LHCN-M2 (cell line): ENCODE measurements at places on chromosomes 5 and 9. TPM values are rescaled to one million over a fixed set of nuclear protein-coding genes. Genes with fewer than 3 reads are reported as not detected.

GRCh38 chr5:133056891-133057290 lies 5.1 kb downstream of the HSPA4 start:
- DNase-seq, result no peak

- no peak for DNase-seq
These were observed 15.7 kb upstream of the TBC1D9B start for GRCh38 chr5:179923436-179923835.

DNA sequence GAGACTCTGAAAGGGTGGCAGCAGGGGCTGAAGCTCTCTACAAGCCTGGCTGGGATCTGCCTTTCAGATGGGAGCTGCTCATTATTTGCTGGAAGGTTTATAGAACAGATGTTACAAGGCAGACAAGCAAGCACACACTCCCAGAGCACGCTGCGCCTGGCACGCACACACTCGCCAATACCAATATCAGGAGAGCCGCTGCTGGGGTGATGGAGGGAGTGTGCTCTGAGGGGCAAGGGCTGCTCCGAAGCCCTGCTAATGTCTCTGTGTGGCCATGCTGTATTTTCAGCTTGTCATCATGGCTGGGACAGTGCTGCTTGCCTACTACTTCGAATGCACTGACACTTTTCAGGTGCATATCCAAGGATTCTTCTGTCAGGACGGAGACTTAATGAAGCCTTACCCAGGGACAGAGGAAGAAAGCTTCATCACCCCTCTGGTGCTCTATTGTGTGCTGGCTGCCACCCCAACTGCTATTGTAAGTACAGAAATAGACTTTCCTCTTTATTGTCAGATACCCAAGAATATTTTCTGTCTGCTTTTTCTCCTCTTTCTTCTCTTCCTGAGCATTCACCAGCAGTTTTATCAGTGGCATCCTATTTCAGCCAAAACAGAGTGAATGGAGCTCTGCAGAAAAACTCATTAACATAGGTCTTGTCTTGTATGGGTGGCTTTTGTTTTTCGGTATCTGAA lies 115.1 kb downstream of the BAAT start:
- no peak for DNase-seq

DNA sequence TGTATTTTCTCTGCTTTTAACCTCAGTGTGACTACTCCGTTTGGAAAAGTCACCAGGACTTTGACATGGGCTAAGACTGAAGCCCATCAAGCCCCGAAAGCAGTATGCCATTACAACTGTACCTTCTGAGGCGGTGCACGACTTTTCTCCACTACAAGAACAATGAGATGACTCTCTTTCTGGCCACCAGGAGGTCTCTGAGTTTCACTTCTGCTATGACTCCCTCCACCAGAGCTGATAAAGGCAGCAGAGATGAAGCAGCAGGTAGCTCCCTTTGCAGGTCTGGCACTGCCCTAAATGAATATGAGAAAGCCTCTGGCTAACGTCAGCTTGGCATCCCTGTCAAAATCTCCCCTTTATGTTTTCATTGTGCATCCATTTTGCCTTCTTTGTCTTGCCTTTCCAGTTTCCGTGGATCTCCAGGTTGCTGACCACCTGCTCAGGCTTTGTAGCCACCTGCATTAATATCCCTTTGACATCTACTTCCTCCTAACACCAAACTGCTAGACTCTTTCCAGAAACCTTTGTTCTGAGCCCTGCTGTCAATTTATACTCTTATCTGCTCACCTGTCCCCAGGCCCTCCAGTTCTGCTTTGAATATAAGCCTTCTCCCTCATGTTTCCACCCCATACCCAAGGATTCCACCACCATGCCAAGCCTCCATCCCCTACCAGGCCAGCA lies 221.7 kb downstream of the ZNF608 start:
- no peak for DNase-seq

IL13 gene
- not detected in 2 replicates for total RNA-seq

PCDHB10 gene
- total RNA-seq, result 2.4 and 2.8 TPM in 2 replicates

EGFLAM gene
- total RNA-seq, result 22.4 and 27.1 TPM in 2 replicates
